ENCODE measurements at places on chromosomes 7 and 10.

- DNase-seq = peak; percentile 38
Observed at GRCh38 chr10:6363511-6363910, 160.8 kb downstream of the PFKFB3 start.

DNA sequence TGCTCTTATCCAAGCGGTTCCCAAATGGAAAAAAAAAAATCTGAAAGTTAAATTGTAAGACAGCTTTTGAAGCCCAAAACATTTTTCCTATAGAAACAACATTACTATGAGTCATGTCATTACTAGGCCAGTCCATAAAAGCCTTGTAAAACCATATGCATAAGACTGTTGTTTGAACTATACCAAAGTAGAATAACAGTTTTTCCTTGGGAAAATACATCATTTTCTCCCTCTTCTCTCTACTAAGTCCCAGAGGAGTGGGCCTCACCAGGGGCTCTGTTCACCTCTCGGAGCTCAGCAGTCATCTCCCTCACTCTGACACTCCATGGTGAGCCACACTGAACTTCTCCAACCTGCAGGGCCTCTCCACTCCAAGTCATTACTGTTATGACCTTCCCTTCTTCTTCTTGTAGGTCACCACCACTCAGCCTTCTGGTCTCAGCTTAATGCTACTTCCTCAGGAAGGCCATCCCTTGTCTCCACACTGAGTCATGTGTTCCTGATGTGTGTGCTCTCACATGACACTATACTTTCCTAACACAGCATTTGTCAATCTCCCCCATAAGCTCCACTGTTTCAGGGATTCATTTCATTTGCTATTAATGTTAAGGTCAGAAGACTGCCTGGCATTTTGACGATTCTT, 32.5 kb downstream of the ZNF438 start:
- DNase-seq = no peak

DNA sequence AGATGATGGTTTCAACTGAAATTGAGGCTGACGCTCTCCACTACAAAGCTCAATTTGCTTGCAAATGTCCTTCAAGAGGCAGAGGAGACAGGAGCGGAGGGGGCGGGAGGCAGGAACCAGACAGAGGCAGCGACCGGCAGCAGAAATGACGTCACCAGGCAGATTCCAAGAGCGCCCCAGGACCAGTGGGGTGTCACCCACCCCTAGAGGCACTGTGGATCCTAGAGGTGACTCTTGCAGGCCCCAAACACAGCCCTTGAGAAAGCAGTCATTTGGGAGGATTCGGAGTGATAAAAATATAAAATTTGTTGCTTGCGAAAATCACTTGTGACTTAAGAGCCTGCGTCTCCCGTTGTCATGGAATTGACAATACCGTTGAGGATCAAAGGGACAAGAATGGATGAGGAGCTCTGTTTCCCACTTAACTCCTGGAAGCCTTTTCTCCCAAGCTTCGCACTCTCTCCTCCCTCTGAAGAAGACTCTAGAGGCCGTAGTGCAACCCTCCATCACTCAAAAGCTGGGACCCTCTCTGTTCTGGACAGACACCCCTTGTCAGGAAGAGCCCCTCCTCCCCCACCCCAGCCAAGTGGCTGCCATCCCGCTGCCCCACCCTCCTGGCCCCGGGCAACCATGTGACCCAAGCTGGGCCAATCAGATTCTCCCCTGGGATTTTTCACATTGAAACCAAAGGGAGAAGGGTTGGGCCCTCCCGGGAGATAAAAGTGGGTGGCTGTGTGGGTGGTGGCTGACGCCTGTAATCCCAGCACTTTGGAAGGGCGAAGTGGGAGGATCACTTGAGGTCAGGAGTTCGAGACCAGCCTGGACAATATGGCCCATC, 16.3 kb upstream of the SLC29A4 start:
- DNase-seq = no peak

DNA sequence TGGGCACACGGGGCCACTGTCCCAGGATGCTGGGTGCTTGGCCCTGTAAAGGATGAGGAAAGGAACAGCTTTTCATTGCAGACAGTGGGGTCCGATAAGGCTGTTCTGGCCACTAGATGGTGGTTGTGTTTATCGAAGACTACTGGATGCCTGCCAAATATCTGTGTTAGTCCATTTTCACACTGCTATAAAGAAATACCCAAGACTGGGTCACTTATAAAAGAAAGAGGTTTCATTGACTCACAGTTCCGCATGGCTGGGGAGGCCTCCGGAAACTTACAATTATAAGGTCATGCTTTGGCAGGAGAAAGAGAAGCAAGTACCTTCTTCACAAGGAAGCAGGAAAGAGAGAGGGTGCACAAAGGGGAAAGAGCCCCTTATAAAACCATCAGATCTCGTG, 32.2 kb upstream of the GARS1 start:
- peak; percentile 6 for DNase-seq

DNA sequence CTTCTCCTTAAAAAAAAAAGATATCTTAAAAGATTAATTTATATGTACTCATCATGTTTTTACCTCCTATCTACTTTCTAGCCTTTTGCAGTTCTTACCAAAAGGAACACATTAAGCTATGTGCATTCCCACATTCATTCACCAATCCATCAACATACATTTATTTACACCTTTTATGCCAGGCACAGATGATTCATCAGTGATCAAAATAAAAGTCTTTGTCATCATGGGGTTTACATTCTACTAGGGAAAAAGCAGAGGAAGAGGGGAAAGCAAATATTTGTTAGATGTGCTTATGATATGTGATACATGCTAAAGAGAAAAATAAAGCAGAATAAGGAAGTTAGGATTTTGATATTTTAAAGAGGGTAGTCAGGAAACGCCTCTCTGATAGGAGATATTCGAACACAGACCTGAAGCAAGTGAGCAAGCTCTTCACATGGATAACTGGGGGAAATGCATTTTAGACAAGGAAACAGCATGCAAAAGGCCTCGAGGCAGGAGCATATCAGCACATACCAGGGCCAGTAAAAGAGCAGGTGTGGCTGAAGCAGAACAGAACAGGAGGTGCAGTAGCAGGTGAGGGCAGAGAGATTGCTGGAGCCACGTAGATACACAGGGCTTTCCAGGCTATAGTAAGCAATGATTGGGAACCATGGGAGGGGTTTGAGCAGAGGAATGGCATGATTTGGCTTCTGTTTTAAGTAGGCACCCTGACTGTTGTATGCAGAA, 67.4 kb downstream of the REEP3 start:
- DNase-seq = no peak

GRCh38 chr10:8453587-8453986, 399.1 kb downstream of the GATA3 start:
- DNase-seq = no peak
